Stimulated activated CD8-positive, alpha-beta memory T cell treated with anti-CD3 and anti-CD28 coated beads, Interleukin-12 subunit alpha, Interleukin-12 subunit beta, amount 100 ng/mL, for 4 hours (primary cell): ENCODE measurements at places on chromosomes 5 and 9.

GRCh38 chr9:2302606-2303005 is 287.5 kb downstream of the SMARCA2 start:
- DNase-seq = no peak

- DNase-seq = no peak
These were observed 123.9 kb upstream of the HAPLN1 start for GRCh38 chr5:83844449-83845068.

DNA sequence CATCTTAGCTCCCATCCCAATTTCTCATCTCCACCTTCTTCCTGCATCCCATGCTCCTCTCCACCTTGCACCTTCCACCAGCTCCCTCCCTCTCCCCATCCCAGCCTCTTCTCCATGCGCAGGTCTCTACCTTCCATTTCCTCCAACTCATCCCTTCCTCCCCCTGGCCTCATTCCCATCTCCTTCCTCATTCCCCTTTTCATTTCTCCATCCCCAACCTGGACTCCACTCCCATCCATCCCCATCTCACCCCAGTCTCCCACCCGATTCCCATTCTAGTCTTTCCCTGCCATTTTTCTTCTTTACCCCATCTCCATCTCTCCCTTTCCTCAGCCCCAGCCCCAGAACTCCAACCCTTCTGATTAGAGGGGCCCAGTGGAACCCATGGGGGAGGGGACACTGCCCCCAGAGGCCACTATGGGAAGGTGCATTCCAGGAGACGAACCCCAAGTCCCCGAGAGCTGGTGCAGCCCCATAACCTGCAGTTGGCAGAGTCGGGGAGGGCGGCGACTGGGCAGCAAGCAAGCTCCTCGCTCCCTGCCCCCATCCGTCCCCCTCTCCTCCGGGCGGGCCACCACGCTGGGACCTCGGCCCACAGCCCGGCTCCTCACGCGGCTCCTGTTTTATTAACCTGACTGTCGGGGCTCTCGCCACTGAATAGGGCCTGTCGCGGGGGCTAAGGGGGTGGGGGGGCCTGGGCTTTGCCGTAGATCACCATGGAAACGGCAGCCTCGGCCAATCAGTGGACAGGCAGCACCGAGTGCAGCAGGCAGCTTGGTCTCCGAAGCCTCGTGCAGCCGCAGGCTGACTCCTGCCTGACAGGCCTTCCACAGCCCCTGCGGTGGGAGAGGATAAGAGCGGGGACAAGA is 66.7 kb downstream of the PCDH1 start:
- no peak for DNase-seq

DNA sequence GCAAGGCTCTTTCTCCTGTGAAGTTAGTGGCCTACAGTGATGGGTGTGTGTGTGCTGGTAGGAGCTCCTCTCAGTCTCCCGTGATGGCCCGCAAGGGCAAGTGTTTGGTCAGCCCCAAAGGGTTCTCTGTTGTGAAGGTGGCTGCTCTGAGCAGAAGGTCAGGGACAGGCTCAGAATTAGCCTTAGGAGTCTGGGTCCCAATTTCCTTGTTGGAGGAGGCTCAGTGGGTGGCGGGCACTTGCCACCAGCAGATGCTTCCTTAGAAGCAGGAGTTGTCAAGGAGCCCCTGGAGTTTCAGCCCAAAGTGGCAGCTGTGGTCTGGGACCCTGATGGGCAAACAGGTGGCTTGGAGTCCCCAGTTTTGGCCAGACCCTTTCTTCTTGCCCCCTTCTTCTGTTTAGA is 154.4 kb downstream of the MACROH2A1 start:
- no peak for DNase-seq

DNA sequence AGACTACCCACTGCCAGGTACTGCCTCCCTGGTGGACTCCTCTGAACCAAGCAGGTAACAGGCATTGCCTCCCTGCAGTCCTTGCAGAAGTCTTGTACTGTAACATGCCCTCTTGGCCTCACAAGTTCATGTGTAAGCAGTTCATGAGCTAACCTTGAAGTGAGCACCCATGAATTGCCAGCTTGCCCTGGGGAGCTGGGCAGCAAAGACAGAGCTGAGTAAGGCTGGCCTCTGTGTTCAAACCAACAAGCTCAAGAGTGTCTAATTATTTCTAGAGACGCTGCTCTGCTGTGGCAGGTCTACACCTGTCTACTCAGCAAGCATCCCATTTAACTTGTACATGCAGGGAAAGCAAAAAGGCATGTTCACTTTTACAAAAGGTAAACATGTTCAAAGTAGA is 113.5 kb downstream of the FEM1C start:
- DNase-seq = no peak

DNA sequence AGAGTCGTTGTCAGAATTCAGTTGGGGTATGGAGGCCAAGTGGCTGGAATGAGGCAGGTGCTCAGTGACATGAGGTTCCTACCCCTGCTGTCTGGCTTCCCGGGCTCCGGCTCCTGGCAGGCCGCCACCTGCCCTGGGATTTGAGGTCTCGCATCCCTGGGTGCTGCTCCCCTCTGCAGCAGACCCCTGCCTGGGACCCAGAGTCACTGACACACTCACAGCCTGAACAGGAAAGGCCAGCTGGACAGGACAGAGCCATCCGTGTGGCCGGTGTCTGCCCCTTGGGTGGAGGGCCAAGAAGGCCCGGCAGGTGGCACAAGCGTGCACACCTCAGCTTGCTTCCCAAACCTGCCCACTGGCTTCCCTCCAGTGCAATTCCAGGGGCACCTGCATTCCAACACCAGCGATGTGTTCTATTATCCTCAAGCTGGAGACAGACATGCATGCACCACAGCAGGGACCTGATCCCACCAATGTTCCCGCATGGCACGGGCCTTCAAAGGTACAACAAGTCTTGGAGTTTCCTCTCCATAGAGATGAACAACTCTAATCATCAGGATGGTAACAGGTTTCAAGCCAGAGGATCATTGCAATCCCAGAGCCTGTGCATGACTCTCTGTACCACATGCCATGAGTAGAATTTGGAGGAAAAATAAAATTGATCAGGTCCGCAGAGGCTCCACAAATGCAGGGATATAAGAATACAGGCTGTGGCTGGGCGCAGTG is 45.6 kb upstream of the RNF130 start:
- no peak for DNase-seq

GRCh38 chr5:1007681-1008450 is 736 bp upstream of the NKD2 start:
- no peak for DNase-seq

- DNase-seq = no peak
These were observed 375.7 kb upstream of the CCNH start for GRCh38 chr5:87788416-87788815.
